ENCODE measurements at places on chromosomes 11 and 22. TPM values are rescaled to one million over a fixed set of nuclear protein-coding genes. Genes with fewer than 3 reads are reported as not detected.

CLTCL1 gene
- 8.8 TPM for total RNA-seq

GRCh38 chr22:38298312-38299005 is 18.8 kb downstream of the CSNK1E start:
- no peaks in the 10 kb centered on the region for H3K27me3 ChIP-seq
- H3K4me1 ChIP-seq = peaks cover 3% of the 10 kb centered on the region
- DNase-seq = peak; percentile 38
- no peak overlapping the region for H3K27ac ChIP-seq

CRACR2B gene
- 35.7 TPM for total RNA-seq

DNA sequence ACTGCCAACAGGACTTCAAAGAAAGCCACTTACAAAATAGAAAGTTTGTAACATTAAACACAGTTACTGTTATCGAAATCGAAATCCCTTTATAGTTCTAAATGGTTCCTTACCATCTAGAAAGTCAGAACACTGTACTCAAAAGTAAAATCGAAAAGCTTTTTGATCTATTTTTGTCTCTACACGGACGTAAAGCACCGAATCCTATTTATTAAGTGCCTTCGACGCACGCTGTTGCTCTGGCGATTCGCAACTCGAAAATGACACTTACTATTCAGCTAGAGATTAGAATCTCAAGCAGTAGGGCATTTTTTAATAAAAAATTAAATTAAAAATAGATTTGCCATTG is 78.3 kb downstream of the LARGE1 start:
- H3K36me3 ChIP-seq = no peaks in the 10 kb centered on the region
- H3K4me3 ChIP-seq = no peak overlapping the region
- DNase-seq = no peak
- H3K27me3 ChIP-seq = no peaks in the 10 kb centered on the region

DNA sequence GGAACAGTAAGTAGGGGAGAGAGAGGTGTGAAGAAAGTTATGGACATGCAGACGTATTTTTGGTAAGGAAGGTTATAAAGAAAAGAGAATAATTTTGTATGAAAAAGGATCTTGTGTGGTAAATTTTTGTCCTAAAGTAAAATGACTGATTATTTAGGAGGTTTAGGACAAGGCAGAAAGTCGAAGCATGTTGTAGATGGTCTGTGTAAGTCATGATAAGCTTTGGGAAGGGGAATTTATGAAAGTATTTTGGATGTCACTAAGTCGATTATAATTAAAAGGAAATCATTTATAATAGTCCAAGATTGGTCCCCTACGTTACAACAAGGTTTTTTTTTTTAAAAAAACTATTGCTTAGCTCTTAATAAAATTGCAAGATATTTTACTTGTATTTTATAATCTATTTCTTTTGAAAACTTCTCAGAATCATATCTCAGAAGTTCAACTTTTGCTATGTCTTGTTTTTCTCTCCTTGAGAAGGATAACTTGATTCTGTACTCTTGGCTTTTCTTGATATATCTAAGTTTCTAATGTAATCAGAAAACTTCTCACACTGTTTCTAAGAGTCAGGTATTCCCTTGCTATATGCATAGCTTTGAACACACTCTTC is 10.9 kb upstream of the CABP2 start:
- no peak for DNase-seq
- no peaks in the 10 kb centered on the region for H3K27me3 ChIP-seq
- peaks cover 17% of the 10 kb centered on the region for H3K4me1 ChIP-seq
- H3K4me3 ChIP-seq = no peak overlapping the region

DNA sequence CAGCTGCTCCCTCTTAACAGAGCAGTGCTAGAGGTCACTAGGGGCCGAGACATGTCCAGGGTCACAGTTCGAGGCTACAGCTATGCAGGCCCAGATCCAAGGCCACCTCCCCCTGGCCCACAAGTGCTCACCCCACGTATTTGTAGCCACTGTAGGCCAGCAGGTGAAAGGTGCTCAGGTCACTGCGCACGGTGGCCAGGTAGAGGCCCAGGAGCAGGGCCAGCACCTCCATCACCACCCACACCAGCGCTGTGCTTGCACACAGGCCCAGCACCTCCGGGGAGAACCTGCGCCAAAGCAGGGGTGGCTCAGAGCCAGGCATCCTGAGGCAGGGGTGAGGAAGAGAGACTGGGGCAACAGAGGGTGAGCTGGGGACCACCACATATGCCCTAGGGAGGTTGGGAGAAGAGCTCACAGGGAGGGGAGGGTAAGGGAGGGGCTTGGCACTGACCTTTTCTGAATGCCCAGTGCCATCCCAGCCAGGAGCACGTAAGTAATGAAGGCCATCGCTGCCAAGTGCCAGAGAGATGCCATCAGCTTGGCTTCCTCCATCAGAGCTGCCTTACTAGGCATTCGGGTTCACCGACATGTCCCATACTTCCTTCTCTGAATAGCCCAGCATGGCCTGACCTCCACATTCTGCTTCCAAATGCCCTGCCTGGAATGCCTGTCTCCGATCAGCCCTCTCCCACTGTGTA is 3.5 kb downstream of the YIF1A start:
- H3K36me3 ChIP-seq = peaks cover 37% of the 10 kb centered on the region
- peaks cover 20% of the 10 kb centered on the region for H3K4me1 ChIP-seq
- DNase-seq = no peak
- H3K27ac ChIP-seq = no peak overlapping the region

ELFN2 gene
- total RNA-seq = not detected

DNA sequence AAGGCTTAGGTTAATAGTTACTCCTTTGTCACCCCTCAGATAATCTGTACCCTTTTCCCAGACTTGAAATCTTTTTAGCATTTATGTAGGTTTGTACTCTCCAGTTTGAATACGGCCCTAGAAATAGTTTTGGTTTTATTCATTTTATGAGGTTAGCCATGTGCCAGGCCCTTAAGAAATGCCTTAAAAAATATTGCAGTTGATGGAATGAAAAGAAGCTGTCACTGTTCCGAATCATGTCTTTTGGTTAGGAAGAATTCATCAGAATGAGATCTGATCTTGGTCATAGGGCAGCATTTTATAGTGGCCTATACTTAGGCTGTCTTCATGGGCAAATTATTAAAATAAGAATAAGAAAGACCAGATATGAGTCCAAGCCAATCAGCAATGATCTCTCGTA is 14.8 kb upstream of the PRSS23 start:
- H3K36me3 ChIP-seq = no peaks in the 10 kb centered on the region
- DNase-seq = no peak
- no peaks in the 10 kb centered on the region for H3K4me1 ChIP-seq
- no peak overlapping the region for H3K27ac ChIP-seq

DNA sequence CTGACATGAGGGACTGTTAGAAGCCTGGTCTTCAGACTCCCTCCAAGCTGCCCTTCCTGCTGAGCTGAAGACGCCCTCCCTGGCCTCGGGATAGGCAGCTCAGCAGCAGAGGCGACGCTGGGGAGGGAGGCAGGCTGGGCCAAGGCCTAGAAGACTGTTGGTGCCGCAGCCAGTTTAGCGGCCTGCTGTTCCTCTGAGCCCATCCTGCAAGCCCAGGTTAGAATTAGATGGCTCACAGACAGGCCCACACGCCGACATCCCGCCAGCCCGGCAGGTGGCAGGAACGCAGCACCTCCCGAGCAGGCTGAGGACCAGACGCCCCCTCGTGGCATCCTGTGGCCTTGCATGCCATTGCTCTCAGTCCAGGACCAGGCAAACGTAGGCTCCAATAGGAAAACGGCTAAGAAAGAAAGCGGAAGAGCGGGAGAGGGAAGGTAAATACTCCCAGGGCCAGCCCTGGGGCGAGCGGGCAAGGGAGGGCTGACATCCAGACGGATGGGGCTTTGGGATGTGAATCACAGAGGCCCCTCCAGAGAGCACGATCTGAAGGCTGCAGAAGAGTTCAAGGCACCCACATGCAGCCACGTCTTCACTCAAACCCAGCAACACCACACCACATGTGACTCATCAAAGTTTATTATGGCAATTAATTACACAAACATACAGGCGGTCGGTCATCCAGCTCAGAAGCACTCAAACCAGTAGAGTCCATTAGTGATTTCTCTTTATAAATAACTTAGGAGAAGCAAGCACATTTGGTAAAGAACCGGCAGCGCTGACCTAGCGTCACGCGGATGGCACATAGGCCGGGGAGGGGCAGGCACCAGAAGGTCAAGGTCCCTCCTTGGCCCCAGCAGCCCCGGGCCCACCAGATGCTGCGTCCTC is 27.6 kb downstream of the CD5 start:
- H3K36me3 ChIP-seq = peaks cover 18% of the 10 kb centered on the region
- DNase-seq = peak; percentile 94
- H3K27ac ChIP-seq = no peak overlapping the region

ROM1 gene
- total RNA-seq = 2.6 TPM

- H3K36me3 ChIP-seq = no peaks in the 10 kb centered on the region
- no peak overlapping the region for H3K4me3 ChIP-seq
- H3K27me3 ChIP-seq = no peaks in the 10 kb centered on the region
- DNase-seq = no peak
- H3K27ac ChIP-seq = no peak overlapping the region
- H3K4me1 ChIP-seq = peaks cover 78% of the 10 kb centered on the region
These were observed 11.7 kb downstream of the OSBPL5 start for GRCh38 chr11:3153291-3153861.

SMIM35 gene
- total RNA-seq = not detected

CNTN5 gene
- 0.25 TPM for total RNA-seq

- H3K27me3 ChIP-seq = peaks cover 3% of the 10 kb centered on the region
- no peak for DNase-seq
- no peaks in the 10 kb centered on the region for H3K36me3 ChIP-seq
- no peaks in the 10 kb centered on the region for H3K4me1 ChIP-seq
- H3K27ac ChIP-seq = no peak overlapping the region
These were observed 62.9 kb upstream of the NAV2 start for GRCh38 chr11:19649751-19650150.

DNA sequence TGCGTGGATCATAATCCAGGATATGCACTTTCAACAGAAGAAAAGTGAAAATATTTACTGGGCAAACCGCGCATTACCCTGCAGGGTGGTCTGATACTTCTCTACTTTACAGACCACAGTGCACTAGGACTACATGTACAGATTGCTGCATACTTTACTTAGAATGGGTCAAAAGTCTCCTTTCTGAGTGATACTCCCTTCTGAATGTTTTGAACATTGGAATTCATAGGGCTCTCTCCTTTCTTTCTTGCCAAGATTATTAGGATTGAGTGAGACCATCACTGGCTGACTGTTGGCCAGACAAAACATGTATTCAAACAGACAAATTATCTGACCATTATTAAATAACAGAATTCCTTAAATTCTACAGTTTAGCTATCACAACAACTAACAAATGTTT is 6.6 kb upstream of the FIBIN start:
- H3K27ac ChIP-seq = no peak overlapping the region
- H3K4me1 ChIP-seq = no peaks in the 10 kb centered on the region
- DNase-seq = no peak
- no peaks in the 10 kb centered on the region for H3K27me3 ChIP-seq

NCR3LG1 gene
- total RNA-seq = 31.5 TPM

- no peaks in the 10 kb centered on the region for H3K36me3 ChIP-seq
- no peak overlapping the region for H3K27ac ChIP-seq
- DNase-seq = no peak
- peaks cover 50% of the 10 kb centered on the region for H3K27me3 ChIP-seq
These were observed 32.4 kb downstream of the SCUBE1 start for GRCh38 chr22:43310798-43311197.

- H3K4me1 ChIP-seq = no peaks in the 10 kb centered on the region
- no peaks in the 10 kb centered on the region for H3K36me3 ChIP-seq
- H3K4me3 ChIP-seq = no peak overlapping the region
- no peak overlapping the region for H3K27ac ChIP-seq
- DNase-seq = no peak
These were observed 164.1 kb downstream of the ARHGAP42 start for GRCh38 chr11:100851147-100851546.

GRCh38 chr11:17734418-17734911 is at the start of gene KCNC1:
Gene KCNC1, plus strand, starts transcription at chr11:17734781. Its CDS starts 1,222 bp downstream, at chr11:17736003.
- no peaks in the 10 kb centered on the region for H3K36me3 ChIP-seq
- H3K4me3 ChIP-seq = no peak within 1 kb of the TSS
- no peak within 1 kb of the TSS for H3K27ac ChIP-seq
- peak; percentile 48 for DNase-seq
- peaks cover 37% of the 10 kb centered on the region for H3K27me3 ChIP-seq

GRCh38 chr11:17774232-17775034 is 39.9 kb downstream of the KCNC1 start:
- H3K27me3 ChIP-seq = peaks cover 21% of the 10 kb centered on the region
- H3K36me3 ChIP-seq = no peaks in the 10 kb centered on the region
- H3K4me1 ChIP-seq = peaks cover 13% of the 10 kb centered on the region
- no peak overlapping the region for H3K4me3 ChIP-seq
- no peak for DNase-seq
- no peak overlapping the region for H3K27ac ChIP-seq

PRR5 gene
- 26.2 TPM for total RNA-seq

CASP12 gene
- total RNA-seq = not detected

- no peak for DNase-seq
- no peak overlapping the region for H3K4me3 ChIP-seq
- no peaks in the 10 kb centered on the region for H3K27me3 ChIP-seq
- H3K36me3 ChIP-seq = no peaks in the 10 kb centered on the region
- H3K4me1 ChIP-seq = no peaks in the 10 kb centered on the region
These were observed 491.5 kb upstream of the LUZP2 start for GRCh38 chr11:24005202-24005876.

DNA sequence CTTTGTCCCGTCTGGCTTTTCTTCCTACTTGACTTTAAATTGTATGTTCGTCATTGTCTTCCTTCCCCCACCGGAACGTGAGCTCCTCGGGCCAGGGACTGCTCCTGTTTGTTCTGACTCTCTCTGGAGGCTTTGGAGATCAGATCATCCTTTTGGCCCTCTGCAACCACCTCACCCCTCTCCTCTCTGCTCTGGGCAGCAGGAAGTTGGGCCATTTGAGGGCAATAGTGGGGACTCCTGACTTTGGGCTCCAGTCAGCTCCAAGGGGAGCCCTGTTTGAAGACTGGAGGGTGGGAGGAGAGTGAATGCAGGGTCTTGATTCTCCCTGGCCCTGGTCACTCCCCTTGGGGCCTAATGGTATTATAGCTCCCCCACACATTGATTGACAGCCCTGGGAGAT is 186.3 kb upstream of the B3GAT1 start:
- no peak overlapping the region for H3K4me3 ChIP-seq
- peaks cover 2% of the 10 kb centered on the region for H3K4me1 ChIP-seq
- DNase-seq = no peak

DNA sequence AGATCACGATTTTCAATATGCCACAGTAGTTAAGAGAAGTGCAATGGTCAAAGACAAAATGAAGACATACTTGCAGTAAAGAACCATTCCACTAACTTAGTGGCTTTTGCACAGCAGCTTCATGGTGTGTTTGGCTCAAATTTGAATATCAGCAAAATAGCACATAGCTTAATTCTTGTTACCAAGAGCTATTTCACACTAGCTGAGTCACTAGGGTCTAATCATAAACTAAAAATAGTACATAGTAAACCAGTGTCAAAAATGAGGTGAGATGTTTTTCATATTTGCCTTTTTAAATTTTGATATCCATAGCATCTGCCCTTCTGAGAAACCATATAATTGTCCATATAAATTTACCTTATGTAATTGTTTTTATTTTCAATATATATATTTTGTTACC is 325.0 kb upstream of the LUZP2 start:
- H3K27me3 ChIP-seq = no peaks in the 10 kb centered on the region
- H3K36me3 ChIP-seq = no peaks in the 10 kb centered on the region
- H3K27ac ChIP-seq = no peak overlapping the region
- no peaks in the 10 kb centered on the region for H3K4me1 ChIP-seq
- no peak overlapping the region for H3K4me3 ChIP-seq
- DNase-seq = no peak

CASP5 gene
- not detected for total RNA-seq

Measured in K562 (cell line).